ENCODE measurements at places on chromosomes 11 and 22. TPM values are rescaled to one million over a fixed set of nuclear protein-coding genes. Genes with fewer than 3 reads are reported as not detected.

Gene ADM
- total RNA-seq = 9.6 TPM

Gene HBB
- 143 TPM for total RNA-seq

Gene JAM3
- 0.75 TPM for total RNA-seq

Gene SELENOO
- 85.2 TPM for total RNA-seq

Gene RIC3
- 3.4 TPM for total RNA-seq

Gene CLDN5
- 10.4 TPM for total RNA-seq

Gene DTX4
- 19.9 TPM for total RNA-seq

Gene ANGPTL5
- total RNA-seq = not detected

Data from left lobe of liver (tissue), 2 donors.